ENCODE measurements at places on chromosomes 1 and 21. TPM values are rescaled to one million over a fixed set of nuclear protein-coding genes. Genes with fewer than 3 reads are reported as not detected.

C1orf226 gene
- 0.90 TPM for total RNA-seq

SPATA21 gene
- 0.06 TPM for total RNA-seq

RGS8 gene
- not detected for total RNA-seq

PTPN14 gene
- total RNA-seq, result 10.3 TPM

LCE1D gene
- not detected for total RNA-seq

OLFML3 gene
- 3.7 TPM for total RNA-seq

KLHDC9 gene
- 2.3 TPM for total RNA-seq

ZNF695 gene
- total RNA-seq, result 1.8 TPM

TFF2 gene
- not detected for total RNA-seq

GPR37L1 gene
- 0.13 TPM for total RNA-seq

ANKRD35 gene
- total RNA-seq, result not detected

AZIN2 gene
- total RNA-seq, result 0.84 TPM

OR2L5 gene
- total RNA-seq, result not detected

SPRR1A gene
- not detected for total RNA-seq

ZNF672 gene
- 25.3 TPM for total RNA-seq

PLPPR5 gene
- not detected for total RNA-seq

HES4 gene
- total RNA-seq, result 49.6 TPM

FCMR gene
- 3.9 TPM for total RNA-seq

LRRC39 gene
- total RNA-seq, result not detected
